ENCODE measurements at places on chromosomes 5 and 9.
A peak's percentile ranks its signal among the peaks of the same experiment; 100 is the strongest.

- H3K4me1 ChIP-seq, result no peaks in the 10 kb centered on the region
- no peaks in the 10 kb centered on the region for H3K27me3 ChIP-seq
- H3K36me3 ChIP-seq, result peaks cover 96% of the 10 kb centered on the region
Observed at GRCh38 chr5:113068559-113068958, 92.0 kb downstream of the DCP2 start.

DNA sequence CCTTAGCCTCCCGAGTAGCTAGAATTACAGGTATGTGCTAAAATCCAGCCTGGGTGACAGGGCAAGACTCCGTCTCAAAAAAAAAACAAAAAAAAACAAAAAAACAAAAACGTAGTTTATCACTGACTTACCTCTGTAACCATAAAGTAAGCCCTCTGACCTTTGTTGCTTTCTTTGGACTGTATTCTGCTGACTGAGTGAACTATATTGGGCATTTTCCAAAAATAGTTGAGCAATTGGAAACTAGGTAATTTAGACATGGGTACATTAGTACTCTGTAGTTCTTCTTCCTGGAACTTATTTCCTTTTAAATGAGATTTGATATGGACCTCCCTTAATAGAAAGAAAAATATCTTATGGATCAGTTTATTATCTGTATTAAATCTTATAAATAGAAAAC, 66.6 kb downstream of the ANKHD1 start:
- H3K4me1 ChIP-seq, result no peaks in the 10 kb centered on the region
- no peaks in the 10 kb centered on the region for H3K36me3 ChIP-seq
- no peak overlapping the region for H3K4me3 ChIP-seq
- H3K27ac ChIP-seq, result no peak overlapping the region
- no peak for DNase-seq

- no peaks in the 10 kb centered on the region for H3K4me1 ChIP-seq
- H3K36me3 ChIP-seq, result no peaks in the 10 kb centered on the region
- no peak for DNase-seq
- H3K4me3 ChIP-seq, result no peak overlapping the region
- no peaks in the 10 kb centered on the region for H3K27me3 ChIP-seq
Observed at GRCh38 chr5:80308526-80308925, 11.3 kb upstream of the SPZ1 start.

DNA sequence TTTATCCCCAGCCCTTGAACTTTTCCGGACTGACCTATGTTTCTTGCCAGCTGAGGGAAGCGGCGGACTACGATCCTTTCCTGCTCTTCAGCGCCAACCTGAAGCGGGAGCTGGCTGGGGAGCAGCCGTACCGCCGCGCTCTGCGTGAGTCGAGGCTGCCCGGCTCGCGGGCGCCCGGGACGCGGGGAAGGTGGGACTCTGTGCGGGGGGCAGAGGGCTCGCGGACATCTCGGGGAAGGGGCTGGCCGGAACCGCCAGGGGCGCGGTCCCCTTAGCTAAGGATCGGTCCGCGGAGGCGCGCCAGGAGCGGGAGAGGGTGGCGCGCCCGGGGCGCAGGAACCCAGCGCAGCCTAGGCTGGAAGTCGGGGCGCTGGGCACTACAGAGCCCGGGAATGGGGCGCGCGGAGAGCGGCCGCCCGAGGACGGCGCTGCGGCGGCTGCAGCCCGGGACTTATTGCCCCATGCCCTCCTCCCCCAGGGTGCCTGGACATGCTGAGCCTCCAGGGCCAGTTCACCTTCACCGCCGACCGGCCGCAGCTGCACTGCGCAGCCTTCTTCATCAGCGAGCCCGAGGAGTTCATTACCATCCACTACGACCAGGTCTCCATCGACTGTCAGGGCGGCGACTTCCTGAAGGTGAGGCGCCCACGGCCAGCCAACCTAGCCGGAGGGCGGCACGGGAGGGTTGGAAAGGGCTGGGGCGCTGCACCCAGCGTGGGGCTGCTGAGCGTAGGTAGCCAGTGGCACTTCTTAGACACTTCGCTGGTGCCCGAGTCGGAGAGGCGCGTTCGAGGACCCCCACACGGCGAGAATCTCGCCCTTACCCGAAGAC, 922 bp downstream of the CRHBP start:
- no peaks in the 10 kb centered on the region for H3K36me3 ChIP-seq
- H3K4me3 ChIP-seq, result peak overlapping the region; percentile 47
- H3K27ac ChIP-seq, result no peak overlapping the region
- H3K4me1 ChIP-seq, result peaks cover 30% of the 10 kb centered on the region

DNA sequence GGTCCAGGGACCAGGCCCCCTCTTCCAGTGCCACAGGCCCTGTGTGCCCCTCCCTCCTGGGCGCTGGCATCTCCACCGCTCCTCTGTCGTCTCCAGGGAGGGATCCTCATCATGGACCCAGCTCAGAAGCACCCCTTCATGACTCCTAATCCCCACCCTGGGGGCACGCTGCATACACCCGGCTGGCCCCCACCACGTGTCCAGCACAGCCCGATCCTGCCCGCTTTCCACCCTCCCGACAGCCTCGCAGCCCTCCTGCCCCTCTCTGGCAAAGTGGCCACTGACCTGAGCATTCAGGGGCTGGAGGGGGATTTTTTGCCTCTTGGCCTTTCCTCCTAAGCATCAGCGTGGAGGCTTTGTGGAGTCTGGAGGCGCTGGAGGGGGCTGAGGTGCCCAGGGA, 1.4 kb downstream of the CCDC187 start:
- no peak overlapping the region for H3K4me3 ChIP-seq
- H3K4me1 ChIP-seq, result no peaks in the 10 kb centered on the region
- no peak overlapping the region for H3K27ac ChIP-seq
- DNase-seq, result no peak
- H3K36me3 ChIP-seq, result no peaks in the 10 kb centered on the region
- peaks cover 4% of the 10 kb centered on the region for H3K27me3 ChIP-seq

DNA sequence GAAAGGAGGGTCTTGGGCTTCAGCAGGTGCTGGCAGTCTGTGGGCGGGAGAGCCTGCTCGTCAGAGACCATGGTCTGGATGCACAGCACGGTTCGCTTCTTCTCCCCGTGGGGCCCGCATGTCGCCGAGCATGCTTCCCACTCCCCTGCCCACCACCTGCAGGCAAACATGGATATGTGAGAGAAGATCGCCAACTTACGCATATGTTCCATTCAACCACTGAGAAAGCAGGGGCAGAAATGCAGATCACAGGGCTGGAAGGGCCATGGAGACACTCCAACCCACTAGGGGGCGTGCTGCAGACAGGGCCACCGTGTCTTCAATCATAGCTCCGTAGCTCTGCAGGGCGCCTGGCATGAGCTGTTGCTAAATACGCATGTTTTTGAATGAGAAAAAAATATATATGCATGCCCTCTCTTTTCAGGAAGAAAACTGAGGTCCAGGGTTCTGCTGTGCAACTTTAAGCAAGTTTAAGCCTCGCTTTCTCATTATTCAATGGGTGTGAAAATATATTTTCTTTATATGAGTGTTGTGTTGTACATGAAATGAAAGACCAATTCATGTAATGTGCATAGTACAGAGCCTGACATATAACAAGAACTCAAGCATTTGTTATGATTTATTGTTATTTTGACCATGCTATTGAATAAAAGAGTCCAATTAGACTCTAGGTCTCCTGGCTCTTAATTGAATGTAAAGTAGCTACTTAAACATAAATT, 148.0 kb downstream of the TARS1 start:
- DNase-seq, result no peak
- H3K4me3 ChIP-seq, result no peak overlapping the region
- no peaks in the 10 kb centered on the region for H3K4me1 ChIP-seq

DNA sequence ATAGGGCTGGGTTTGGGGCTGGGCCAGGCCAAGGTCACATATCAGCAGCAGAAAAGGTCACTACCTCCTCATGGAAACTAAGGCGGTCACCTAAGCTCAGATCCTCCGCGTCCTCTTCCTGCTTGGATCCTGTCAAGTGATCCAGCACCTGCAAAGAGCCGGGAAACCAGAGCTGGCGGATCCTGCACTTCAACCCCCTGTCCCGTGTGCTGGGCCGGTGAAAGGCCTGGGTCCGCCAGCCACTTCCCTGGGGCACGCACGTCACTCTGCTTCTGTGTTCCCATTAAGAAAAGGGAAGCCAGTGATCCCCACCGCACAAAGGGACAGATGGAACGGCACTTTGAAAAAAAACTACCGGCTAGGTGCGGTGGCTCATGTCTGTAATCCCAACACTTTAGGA, 61.3 kb upstream of the STXBP1 start:
- H3K36me3 ChIP-seq, result no peaks in the 10 kb centered on the region
- no peak overlapping the region for H3K4me3 ChIP-seq
- H3K27me3 ChIP-seq, result no peaks in the 10 kb centered on the region
- no peak overlapping the region for H3K27ac ChIP-seq
- H3K4me1 ChIP-seq, result peaks cover 80% of the 10 kb centered on the region
- no peak for DNase-seq

DNA sequence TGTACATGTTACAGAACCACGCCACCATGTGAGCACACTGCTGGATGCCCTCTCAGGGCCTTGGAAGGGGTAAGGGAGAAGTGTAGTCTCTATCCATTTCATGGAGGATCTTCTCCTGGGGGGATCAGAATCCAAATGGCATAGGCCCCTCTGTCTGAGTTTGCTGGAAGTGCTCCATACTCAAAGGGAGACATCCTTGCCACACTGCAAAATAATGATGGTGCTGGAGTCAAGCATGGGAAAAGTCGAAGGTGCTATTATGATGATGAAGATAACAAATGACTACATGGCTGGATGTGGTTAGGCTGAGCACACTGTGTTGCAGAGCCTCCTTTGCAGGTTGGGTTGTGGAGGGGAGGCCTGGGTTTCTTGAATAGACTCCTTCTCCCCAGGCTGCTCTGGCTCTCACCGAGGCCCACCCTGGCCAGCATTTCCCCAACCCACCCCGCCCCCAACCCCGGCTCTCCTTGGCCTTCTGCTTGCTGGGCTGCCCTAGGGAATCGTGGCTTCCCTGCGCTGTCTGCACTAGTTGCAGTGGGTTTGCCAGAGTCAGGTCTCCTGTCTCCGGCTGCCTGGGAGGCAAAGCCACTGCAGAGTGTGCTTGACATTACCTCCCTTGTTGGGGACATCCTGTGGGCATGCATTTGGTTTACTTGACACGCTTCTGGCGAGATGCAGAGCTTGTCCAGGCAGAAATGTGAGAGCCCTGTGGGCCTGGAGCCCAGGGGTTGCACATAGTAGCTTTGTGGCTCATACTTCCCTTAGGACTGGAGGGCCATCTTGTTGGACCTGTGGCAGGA, 3.0 kb downstream of the MVB12B start:
- no peaks in the 10 kb centered on the region for H3K27me3 ChIP-seq
- no peak overlapping the region for H3K27ac ChIP-seq
- H3K4me3 ChIP-seq, result no peak overlapping the region
- no peak for DNase-seq

GRCh38 chr9:118215549-118215948, 511.3 kb downstream of the TLR4 start:
- H3K27ac ChIP-seq, result no peak overlapping the region
- no peaks in the 10 kb centered on the region for H3K36me3 ChIP-seq
- no peak overlapping the region for H3K4me3 ChIP-seq
- DNase-seq, result no peak
- no peaks in the 10 kb centered on the region for H3K4me1 ChIP-seq

- no peak for DNase-seq
- no peaks in the 10 kb centered on the region for H3K36me3 ChIP-seq
- no peak overlapping the region for H3K27ac ChIP-seq
- no peaks in the 10 kb centered on the region for H3K4me1 ChIP-seq
Observed at GRCh38 chr9:119185298-119185697, 183.9 kb downstream of the BRINP1 start.

DNA sequence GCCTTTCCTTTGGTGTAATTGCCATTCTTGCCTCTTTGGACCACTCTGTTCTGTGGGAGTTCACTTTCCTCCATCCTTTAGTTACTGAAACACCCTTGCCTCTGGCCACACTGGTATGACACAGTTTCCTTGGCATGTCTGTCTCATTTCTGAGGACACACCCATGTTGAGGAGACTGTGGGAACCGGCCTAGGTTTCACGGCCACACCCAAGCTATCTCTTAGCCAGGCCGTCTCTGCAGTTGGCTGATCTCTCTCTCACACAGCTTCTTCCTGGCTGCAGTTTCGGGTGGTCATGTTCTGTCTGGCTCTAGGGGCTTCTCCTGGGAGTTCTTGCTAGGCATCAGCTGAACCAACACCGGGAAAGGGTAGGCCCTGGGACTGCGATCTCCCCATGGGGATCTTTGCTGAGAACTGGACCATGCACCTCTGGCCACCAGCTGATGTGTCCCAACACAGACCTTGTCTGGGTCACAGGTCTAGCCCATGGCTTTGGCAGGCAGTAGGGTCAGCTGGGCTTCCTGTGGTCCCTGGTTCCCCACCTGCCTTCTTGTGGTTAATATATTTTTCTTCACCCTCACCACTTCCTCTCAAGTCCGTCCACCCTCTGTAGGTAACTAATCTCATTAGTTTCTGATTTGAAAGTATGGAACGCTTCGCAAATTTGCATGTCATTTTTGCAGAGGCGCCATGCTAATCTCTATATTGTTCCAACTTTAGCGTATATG, 24.9 kb downstream of the ARHGEF37 start:
- peaks cover 8% of the 10 kb centered on the region for H3K4me1 ChIP-seq
- H3K36me3 ChIP-seq, result no peaks in the 10 kb centered on the region
- no peak overlapping the region for H3K4me3 ChIP-seq

GRCh38 chr9:4743131-4743875, 2.3 kb upstream of the AK3 start:
- no peak for DNase-seq
- peak overlapping the region; percentile 94 for H3K27ac ChIP-seq
- peaks cover 17% of the 10 kb centered on the region for H3K4me1 ChIP-seq
- H3K36me3 ChIP-seq, result no peaks in the 10 kb centered on the region
- H3K4me3 ChIP-seq, result no peak overlapping the region

DNA sequence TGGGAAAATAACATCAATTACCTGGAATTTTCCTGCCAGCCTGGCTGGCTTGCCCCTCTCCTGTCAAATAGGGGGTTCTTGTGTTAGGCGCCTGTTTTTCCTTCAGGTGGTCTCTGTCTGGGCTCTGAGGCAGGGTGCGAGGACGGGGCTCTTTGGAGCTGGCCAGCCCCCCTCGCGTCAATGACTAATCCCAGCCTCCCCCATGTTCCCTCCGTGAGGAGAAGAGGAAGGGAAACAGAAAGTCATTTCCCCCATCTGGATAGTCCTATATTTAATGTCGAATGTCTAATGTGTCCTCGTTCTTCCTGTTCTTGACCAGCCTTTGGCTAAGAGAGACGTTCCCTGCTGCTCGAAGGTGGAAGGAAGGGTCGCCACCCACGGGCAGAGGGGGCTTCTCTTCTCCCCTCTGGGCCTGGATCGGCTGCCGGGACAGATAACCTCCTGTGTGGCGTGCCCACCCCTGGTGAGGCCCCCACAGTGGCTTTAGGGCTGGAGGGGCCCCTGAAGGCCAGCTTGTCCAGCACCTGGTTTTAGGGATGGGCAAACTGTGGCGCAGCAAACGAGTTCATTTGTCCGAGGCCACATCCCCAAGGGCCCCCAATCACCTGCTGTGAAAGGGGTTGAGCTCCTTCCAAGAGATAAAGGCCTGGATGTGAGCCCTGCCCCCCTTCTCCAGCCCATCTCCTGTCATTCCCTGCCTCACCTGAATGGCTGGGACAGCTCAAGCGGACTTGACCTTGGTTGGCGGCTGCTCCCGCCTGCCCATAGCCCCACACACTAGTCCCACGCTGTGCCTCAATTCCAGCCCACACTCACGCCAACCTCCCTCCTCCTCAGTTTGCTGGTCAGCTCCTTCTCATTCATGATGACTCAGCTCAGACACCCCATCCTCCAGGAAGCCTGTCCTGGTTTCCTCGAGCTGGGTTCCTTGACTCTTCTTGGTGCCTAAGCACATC, 35.9 kb upstream of the UNC5A start:
- peaks cover 16% of the 10 kb centered on the region for H3K27me3 ChIP-seq
- no peak overlapping the region for H3K27ac ChIP-seq
- no peaks in the 10 kb centered on the region for H3K4me1 ChIP-seq
- H3K4me3 ChIP-seq, result no peak overlapping the region
- H3K36me3 ChIP-seq, result no peaks in the 10 kb centered on the region
- no peak for DNase-seq

GRCh38 chr5:124887223-124887622, 140.8 kb upstream of the ZNF608 start:
- no peaks in the 10 kb centered on the region for H3K4me1 ChIP-seq
- no peak overlapping the region for H3K27ac ChIP-seq
- no peak overlapping the region for H3K4me3 ChIP-seq
- no peaks in the 10 kb centered on the region for H3K36me3 ChIP-seq
- no peaks in the 10 kb centered on the region for H3K27me3 ChIP-seq
- no peak for DNase-seq
